ENCODE measurements at places on chromosomes 4 and X.

DNA sequence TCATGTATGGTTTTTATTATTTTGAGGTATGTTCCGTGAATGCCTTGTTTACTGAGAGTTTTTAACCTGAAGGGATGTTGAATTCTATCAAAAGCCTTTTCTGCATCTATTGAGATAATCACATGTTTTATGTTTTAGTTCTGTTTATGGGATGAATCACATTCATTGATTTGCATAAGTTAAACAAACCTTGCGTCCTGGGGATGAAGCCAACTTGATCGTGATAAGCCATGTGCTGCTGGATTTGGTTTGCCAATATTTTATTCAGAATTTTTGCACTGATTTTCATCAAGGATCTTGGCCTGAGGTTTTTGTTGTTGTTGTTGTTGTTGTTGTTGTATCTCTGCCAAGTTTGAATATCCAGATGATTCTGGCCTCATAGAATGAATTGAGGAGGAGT lies 43.8 kb downstream of the CDX4 start:
- no peak for DNase-seq

DNA sequence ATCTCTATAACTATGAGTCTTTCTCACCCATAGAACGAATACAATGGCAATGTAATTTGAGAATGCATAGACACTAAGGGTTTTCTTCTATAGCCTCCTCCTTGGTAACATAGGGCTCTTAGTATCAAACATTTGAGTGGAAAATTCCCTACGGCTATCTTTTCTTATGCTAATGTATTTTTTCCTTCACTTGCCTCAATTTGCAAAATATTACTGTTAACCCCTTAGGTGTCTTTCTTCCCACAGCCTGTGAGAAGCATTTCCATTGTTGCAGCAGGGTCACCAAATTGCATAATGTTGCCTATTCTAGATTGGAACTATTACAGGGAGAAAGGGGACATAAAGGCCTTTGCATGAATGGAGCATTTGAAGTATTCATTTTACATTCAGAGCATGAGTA lies 140.5 kb upstream of the RAPGEF2 start:
- no peak for DNase-seq

DNA sequence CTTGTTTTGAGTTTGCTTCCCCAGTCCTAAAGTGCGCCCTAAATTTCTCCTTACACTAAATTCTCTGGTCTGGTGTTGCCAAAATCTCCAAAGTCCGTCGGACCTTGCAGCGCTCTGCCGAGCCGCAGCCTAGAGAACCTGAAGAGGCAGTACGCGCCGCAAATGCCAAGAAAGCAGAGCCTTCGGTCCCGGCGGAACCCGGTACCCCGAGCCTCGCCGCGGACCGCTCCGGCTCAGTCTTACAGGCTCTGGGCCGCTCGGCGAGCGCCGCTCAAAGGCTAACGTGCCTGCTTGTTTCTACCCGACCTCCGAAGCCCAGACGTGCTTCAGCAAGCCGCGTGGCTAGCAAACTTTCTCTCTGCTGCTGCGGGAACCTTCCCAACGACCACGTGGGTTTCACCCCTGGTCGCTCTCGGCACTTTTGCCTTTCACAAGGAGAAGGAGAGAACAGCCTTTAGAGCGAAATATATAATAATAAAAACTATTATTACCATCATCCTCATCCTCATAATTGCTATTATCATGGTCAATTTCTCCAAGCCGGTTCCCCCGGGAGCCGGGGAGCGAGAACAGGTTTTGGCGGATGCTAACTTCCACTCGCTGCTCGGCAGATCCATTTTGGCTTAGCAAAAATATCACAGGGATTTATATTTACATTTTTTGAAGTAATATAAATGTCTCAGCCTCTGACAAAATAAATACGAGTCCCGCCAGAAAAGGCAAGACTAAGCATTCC lies 2.2 kb upstream of the HTR2C start:
- DNase-seq, result no peak

- DNase-seq, result no peak
These were observed 21.0 kb upstream of the CLCN4 start for GRCh38 chrX:10135561-10136399.

- no peak for DNase-seq
These were observed 1056.2 kb downstream of the DMD start for GRCh38 chrX:32155044-32155638.

DNA sequence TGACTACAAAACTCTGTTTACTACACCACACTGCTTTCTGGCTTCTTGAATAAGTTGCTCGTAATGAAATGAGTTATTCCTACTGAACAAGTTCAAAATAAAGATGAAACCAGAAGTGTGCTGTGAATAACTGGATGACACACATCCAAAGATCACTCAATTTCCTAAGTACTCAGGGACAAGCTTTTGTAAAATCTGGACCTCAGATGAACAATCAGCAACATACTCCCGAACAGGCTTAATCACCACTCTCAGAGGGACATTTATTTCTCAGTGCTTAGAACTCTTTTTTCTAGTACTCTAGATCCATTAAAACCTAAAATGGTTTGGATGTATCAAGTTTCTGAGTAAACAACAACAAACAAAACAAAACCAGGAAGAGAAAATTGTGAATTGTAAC lies 61.5 kb upstream of the EXOC1L start:
- no peak for DNase-seq

DNA sequence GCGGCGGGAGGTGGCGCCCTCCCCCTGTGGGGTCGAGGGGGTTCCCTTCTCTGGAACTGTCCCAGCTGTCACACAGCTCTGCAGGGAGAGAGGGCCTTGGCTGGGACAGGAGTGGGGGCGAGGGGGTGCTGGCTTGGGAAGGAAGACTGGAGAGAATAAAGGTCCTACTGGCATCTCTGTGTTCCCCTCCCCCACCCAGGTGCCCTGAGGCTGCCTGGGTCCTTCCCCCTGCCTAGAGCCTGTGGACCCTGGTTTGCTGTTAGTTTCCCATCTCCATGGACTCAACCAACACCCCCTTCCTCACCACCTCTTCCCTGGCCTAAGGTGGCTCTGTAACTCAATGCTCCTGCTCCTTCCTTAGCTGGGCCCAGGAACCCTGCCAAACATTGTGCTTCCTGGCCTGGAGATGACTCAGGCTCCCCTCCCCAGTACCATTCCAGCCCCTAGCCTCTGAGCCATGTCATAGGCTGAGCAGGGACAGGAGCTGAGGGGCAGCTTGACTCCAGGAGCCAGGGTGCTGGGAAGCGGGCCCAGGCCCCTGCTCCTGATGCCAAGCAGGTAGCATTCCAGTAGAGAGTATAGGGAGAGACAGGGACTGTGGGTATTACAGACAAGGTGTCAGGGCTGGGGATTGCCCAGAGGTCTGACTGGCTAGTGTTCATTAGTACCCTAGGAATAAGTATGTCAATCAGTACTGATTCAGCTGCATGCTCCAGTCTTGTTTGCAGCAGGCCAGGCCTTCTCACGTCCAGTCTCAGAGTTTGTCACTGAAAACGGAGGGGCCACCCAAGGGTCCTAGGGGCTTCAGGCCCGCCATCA lies 100.7 kb downstream of the EFNB1 start:
- DNase-seq, result no peak

GRCh38 chr4:11428899-11429698 lies 405 bp upstream of the HS3ST1 start:
- DNase-seq, result no peak

DNA sequence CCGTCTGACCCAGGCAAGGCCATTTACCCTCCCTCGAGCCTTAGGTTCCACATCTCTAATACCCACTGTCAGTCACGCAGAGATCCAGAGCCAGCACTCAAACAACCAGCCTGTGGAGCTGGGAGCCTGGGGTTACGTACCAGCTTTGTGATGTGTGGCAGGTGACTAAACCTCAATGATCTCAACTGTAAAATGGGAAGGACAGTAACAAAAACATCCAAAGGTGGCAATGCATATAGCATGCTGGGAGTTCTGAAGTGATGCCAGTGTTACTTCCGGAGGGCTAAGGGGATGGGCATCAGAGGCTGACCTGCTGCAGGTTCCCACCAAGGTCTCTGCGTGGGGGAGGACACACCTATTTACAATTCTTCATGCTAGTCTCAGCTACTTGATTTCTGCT lies 6.0 kb downstream of the GRPEL1 start:
- no peak for DNase-seq

- no peak for DNase-seq
These were observed 314.4 kb downstream of the IL1RAPL1 start for GRCh38 chrX:28901637-28902036.

DNA sequence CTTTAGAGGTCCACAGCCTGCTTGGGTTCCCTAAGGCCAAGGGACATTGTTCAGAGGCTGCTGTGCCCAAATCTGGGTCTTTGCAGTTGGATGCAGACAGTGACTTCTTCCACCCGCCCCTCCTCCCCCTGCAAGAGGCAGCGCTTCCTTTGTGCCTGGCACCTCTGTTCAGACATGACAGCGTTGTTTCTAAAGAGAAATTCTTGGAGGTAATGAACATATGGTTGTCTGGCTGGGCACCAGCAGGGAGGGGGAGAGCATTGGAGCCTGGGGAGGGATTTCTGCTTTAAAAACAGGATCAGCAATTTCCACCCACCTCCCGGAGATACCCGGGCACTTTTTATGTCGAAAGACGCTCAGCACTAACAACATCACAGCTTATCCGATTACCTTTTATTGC lies 51.5 kb downstream of the PSAPL1 start:
- no peak for DNase-seq

DNA sequence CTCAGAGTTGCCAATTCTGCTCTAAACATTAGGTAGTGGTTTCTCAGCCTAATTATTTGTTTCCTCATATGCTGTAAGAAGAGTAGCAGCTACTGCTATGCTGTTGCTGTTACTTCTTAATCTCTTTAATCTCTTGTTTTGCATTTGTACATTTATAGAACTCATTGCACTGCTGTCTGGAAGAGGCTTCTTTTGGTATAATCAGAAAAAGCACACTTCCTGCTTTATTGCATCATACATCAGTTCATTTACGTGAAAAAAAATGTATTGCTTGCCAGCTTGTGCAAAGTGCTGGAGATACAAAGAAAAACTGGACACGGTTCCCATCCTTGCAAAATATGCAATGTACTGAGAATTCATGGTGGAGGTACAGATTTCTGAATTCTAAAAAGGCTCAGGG lies 332.0 kb downstream of the GRXCR1 start:
- DNase-seq, result no peak

GRCh38 chrX:3425031-3425430 lies 78.6 kb upstream of the MXRA5 start:
- no peak for DNase-seq

- no peak for DNase-seq
These were observed 291.3 kb downstream of the GUCY2F start for GRCh38 chrX:109190542-109190941.

DNA sequence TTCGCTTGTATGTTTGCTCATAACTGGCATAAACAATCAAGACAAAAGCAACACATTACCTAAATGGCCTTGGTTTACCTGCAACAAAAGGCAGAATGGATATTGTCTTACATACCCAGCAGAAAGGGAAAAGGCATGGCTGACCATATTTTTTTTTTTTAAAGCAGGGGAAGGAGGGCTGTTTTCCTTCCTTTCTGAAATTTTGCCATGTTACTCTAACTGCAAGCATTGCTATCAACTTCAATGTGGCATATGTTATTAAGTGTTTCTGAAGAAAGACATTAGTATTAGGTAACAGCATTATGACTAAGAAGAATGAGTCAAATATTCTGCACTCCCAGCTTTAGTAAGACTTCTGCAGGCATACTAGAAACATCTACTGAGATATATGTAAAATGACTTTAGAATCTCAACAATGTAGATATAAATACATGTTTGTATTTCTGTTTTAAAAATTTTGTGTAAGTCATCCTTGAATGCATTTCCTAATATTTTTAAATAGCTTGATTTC lies 512.6 kb upstream of the FAM241A start:
- DNase-seq, result no peak

GRCh38 chr4:71520308-71520707 lies 181.5 kb downstream of the SLC4A4 start:
- DNase-seq, result no peak

DNA sequence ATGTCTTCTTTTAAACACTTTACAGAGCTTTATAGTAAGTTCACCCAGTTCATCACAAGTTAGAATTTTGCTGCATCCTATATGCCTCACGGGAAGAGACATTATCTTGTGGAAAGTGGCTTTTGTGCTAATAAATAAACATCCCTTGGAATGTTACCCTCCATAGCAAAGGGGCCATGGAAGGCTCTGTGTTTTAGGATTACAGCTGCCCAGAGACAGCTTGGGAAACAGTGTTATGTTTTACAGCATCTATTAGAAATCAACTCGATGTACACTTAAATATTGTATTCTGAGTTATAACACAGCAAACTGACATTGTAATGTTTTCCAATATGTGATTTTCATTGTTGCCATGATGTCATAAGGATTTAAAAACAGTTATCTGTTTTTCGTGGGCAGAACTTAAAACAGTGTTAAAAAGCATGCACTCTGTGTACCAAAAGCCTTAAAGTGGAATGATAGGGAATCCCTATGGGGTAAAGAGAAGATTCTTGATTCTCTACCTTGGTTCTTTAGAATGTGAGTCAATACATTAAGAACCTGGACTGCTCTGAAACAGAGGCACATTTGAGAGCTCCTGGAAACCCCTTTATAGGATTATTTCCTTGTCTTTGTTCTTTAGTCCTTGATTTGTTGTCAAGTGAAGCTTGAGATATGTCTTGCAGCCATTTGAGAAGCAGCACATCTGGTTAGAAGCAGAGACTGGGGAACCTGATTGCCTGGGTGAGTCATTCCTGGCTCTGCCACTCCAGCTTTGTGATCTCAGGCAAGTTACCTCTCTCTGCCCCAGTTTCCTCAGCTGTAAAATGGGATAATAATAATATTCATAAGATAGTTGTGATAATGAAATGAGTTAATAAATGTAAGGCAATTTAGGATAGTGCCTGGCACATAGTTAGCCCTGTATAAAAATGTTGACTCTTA lies 41.6 kb downstream of the ARHGAP10 start:
- DNase-seq, result no peak

DNA sequence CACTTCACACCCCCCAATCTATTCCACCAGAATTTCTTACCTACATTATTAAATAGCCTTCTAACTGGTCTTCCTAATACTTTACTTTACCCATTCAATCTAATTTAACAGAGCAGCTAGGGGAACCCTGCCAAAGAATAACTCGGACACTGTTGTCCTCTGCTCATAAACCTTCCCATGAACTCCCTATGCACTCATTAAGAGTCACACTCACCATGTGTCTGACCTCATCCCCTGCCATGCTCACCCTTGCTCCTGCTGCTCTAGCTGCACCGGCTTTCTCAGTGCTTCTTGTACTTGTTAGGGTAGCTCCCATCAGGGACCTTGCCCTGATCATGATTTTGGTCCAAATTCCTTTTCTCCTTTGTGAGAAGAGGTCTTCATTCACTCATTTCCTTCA lies 54.6 kb upstream of the GUCY1A1 start:
- no peak for DNase-seq

DNA sequence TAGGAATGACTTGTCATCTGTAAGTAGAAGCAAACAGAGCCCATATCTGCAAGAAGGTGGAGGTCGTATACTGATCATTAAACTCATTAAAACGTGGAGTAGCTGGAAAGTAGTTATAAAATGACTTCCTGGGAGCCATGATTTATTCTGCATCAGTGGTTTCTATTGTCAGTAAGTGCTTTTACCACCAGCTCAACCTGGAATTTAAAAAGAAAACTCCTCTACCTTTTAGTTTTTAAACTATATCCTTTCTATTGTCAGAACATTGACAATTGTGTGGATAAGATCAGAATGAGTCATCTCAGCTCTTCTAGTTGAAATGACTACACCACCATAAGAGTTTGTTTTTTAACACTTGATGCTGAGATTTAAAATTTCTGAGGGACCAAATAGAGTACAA lies 651.2 kb upstream of the GALNT7 start:
- DNase-seq, result no peak
